Stimulated activated CD8-positive, alpha-beta memory T cell treated with anti-CD3 and anti-CD28 coated beads, Interleukin-15, amount 100 ng/mL, for 4 hours (primary cell): ENCODE measurements at places on chromosomes 12 and 14.

GRCh38 chr12:26410689-26411088, 215.3 kb downstream of the SSPN start:
- DNase-seq = no peak

DNA sequence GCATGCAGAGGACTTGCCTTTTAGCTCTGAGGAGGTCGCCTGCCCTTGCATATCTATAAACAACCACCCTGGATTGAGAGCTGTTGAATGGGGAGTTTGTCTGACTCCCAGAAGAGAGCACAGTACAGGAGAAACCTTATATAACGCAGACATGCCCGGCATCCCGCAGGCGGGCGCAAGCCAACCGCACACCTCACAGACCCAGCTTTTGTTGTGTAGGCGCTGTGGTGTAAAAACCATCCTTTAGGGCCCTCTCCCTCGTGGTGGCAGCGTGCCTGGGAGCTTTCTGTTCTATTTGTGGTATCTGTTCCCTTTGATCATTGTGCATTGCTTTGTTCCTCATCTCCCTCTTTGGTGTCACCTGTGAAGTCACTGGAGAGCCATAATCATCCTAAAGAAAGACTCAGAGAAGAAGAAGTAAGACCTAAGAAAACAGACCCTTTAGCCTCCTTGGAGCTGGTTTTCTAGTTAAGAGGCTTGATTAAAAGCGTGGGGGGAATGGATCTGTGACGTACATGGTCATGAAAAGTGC, 77.7 kb downstream of the ETV6 start:
- DNase-seq = no peak

- no peak for DNase-seq
Observed at GRCh38 chr14:86933958-86934595, 1058.9 kb downstream of the GALC start.

DNA sequence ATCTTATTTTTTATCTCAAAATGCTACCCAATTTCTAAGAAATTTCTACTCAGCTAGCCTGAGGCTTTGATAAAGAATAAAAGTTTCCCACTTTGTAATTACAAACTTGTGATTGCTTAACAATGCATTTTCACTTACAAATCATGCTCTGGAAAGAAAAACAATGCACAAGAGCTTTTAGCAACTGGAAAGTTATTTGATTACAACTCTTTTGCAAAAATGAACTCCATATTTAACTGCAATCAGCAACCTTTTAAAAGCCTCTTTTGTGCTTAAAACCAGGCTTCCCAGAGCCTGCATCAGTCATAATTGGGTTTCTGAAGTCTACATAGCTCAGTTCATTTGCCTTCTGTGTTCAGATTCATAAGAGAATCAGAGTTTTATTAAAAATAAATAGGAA, 395.2 kb downstream of the PAWR start:
- DNase-seq = no peak

DNA sequence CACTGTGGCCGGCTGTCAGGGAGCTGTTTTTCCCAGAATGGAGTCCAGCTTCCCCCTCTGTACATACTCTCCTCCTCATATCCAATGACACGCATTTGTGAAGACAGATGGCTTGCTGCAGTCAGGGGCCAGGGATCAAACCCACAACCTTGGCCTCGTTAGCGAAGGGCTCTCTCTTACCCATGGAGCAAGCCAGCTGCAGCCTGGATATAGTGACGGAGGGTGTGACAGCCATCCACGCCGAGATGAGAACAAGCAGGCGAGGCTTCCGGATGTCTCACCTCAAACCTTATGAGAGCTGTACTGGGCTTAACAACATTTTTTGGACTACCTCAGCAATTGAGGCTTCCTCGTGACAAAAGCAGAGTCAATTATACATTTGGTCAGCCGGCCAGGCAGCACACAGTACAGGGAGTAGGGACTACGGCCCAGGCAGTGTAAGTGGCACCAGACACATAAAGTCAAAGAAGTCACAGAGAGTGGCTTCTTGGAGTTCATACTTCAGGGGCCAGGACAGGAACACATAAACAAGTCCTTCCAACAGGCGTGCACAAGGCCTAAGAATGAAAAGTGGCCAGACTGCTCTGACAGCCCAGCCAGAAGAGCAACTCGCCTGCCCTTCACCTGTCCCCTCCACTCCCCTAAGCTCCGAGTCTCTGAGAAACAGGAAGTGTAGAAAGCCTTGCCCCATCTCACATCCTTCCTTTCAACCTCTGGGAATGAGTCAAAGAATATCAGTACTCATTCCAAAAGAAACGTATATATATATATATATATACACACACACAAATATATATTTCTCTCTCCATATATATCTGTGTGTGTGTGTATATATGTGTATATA, 115.1 kb downstream of the TTC7B start:
- no peak for DNase-seq

DNA sequence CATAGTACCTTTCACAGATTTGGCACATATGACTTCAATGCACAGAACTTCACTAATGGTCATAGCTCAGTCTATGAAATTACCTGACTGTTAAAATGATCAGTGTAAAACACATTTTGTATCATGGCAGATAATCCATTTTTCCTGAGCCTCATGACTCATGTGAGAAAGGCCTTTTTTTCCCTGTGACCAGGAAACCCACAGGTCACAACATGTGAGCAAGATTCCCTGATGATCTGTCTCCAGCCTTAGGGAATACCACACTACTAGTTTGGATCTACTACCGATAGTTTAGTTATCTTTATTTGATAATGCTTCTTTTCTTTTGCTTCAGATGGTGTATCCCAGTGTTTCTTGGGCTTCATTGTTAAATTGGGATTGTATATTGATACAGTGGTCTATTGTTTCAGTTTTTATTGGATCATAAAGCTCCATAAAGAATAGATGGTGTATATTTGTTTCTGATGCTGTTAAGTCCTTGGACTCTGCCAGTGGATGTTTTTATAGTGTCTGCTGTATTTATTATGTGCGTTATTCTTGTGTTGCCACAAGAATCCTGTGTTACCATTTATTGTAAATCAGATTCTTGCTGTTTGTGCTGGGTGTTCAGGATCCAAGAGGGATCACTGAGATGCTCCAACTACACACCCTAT, 248.7 kb upstream of the PELI2 start:
- DNase-seq = no peak

GRCh38 chr14:75906680-75907280, 75.0 kb downstream of the TGFB3 start:
- no peak for DNase-seq

DNA sequence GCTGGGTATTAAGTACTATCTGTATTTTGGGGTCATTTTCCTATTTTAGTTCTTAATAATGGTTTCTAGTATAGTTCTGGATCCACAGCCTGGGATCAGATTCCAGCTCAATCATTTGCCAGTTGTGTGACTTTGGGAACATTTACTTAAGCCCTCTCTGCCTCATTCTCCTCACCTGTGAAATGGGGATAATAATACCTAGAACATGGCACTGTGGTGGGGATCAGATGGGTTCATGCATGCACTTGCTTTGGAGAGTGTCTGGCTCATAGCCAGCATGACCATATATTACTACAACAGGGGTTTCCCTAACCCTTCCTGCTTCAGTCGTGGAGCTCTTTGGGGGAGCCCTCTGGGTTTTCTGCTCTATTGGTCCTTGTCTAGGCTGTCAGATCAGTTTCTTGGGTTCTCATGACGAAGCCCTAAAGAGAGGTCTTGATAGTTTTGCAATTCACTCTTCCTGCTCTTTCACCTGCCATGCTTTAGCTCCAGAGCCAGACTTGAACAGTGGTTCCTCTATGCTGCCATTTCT, 34.1 kb upstream of the SMOC1 start:
- DNase-seq = no peak

DNA sequence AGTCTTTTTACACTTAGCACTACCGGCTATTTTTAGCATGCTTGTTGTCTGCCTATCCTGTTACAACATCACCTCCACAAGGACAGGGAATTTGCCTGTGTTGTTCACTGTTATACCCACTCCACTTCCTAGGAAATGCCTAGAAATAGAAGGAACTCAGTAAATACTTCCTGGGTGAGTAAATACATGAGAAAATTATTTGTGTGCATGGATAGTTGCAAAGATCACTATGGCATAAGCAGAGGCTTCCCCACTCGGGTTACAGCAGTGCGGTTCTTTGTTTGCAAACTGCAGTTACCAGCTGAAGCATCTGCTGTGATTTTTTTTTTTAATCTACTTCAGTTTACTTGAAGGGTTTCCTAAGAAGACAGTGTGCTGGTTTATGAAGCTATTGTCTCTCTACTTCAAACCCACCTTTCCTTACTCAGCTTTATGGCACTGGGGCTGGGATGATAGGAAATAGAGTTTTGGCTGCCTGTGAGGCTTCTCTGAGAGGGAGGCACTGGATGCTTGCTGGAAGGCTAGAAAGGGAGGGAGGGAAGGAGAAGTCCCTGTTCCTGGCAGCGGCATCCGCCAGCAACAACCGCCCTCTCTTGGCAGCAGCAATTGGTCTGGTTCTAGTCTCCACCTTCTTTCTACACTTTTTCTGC, 29.0 kb downstream of the PDE6H start:
- DNase-seq = no peak
